Activated T-helper 1 cell treated with anti-CD3 and anti-CD28 coated beads, Interleukin-2, amount 50 U/mL, for 16 hours (primary cell): ENCODE measurements at places on chromosomes 4 and X.

- DNase-seq = no peak
Observed at GRCh38 chrX:11664211-11665167, 1.2 kb downstream of the ARHGAP6 start.

- DNase-seq = no peak
Observed at GRCh38 chr4:153759407-153760316, at the start of gene RNF175. RNF175 (minus strand) TSS chr4:153760024; CDS start chr4:153759862, 162 bp downstream.

DNA sequence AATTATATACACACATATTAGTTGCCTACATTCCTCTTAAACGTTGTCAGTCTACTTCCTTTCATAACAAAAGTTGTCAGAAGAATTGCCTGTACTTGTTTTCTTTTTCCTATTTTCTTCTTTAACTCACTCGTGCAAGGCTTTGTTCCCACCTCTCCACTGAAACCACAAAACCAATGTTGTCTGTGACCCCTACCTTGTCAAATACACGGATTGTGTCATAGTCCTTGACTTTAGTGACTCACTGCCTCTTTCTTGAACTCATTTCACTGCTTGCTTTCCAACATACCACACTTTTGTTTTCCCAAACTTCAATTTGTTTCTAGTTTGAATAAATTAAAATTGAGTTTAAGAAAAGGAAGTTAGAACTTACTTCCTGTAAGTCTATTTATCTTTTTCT is 283.9 kb upstream of the AGA start:
- no peak for DNase-seq

- no peak for DNase-seq
Observed at GRCh38 chr4:40395908-40396793, 61.0 kb downstream of the CHRNA9 start.

GRCh38 chrX:132442691-132443090 is 46.1 kb downstream of the MBNL3 start:
- no peak for DNase-seq

DNA sequence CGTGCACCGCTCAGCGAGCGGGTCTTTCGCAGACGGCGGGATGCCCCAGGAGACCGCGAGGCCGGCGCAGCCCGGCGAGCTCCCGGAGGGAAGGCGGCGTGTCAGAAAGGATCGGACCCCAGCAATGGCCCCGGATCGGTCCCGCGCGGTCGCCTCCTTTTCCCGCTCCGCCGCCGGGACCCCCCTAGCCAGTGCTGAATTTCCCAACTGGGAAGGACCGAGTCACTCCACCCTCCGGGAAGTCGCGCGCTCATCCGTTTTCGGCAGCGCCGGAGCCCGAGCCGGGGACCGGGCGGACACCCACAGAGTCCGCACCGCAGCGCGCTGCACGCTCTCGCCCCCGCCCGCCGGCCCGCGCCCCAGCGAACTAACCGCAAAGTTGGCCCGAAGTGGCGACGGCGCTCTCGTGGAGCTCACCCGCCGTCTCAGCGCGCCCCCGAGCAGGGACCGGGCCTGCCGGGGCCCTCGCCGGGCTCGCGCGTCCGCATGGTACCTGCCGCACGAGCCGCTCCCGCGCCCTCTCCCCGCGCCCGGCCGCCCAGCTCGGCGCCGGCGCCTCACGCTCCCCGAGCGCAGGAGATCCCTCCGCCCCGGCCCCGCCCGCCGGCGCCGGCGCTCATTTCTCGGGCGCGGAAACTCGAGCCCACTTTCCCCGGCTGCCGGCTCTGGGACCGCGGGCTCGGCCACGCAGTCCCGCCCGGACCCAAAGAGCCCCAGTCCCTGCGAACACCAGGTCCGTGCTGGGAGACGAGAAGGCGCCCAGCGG is at the start of gene FAT1:
FAT1 (minus strand) TSS at position 565 of the 766 bp plus-strand sequence. CDS start 14,029 bp downstream, outside the sequence.
- DNase-seq = no peak

DNA sequence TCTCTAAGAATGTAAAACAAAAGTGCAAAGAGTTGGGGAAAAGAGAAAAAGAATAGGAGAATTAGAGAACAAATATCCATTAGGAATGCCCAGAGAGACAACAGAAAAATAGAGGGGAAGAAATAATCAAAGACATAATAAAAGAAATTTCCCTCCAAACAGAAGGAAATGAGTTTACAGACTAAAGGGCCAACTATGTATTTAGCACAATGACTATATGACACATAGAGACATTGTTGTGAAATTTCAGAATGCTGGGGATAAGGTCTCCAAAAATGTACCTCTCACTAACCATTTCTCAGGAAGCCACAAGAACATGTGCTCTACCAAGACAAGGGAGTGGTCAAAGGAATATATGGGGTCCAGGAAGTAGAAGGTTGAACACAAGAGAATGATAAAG is 121.0 kb upstream of the ACSL4 start:
- DNase-seq = no peak

- DNase-seq = no peak
Observed at GRCh38 chr4:142856576-142856975, 10.5 kb upstream of the INPP4B start.
